ENCODE measurements at places on chromosomes 13 and 19.

DNA sequence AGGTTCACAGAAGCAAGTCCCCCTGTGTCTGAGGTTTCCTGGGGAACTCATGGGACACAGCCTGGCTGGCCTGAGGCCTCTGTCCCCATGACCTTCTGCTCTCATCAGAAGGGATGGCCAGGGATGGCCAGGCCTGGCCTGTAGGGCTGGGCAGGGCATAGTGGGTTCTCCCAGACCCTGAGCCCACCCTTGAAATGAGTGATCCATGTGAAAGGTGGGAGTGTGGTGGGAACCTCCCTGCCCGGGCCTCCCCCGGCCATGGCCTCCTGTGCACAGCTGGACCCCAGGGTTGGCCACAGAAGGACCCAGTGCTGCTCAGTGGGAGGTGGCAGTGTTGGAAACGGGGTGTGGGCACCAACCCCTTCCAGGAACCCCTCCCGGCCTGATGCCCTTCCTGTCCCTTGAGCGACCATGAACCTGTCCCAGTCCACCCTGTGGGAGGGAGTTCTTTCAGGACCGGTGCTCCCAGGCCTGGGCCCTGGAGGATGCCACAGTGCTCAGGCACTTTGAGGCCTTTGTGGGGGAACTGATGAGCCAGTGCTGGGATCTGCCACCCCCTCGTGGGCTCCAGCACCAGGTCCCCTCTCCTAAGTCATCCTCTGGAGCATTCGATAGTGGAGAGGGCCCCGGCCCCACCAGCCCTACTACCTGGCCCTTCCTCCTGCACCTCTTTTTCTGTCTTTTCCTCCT lies 15.5 kb upstream of the ZNF14 start:
- no peak overlapping the region for H3K4me3 ChIP-seq
- DNase-seq: no peak
- H3K4me1 ChIP-seq: no peaks in the 10 kb centered on the region

GRCh38 chr19:852136-853013 lies at the start of gene ELANE:
Gene ELANE (plus strand): TSS chr19:852303. CDS start chr19:852329, 26 bp downstream.
- DNase-seq: no peak
- H3K27ac ChIP-seq: peak within 1 kb of the TSS; percentile 91
- H3K27me3 ChIP-seq: peaks cover 5% of the 10 kb centered on the region

GRCh38 chr13:97474349-97474980 lies 40.5 kb downstream of the RAP2A start:
- H3K27ac ChIP-seq: no peak overlapping the region
- H3K27me3 ChIP-seq: no peaks in the 10 kb centered on the region
- no peaks in the 10 kb centered on the region for H3K4me1 ChIP-seq
- H3K4me3 ChIP-seq: no peak overlapping the region

DNA sequence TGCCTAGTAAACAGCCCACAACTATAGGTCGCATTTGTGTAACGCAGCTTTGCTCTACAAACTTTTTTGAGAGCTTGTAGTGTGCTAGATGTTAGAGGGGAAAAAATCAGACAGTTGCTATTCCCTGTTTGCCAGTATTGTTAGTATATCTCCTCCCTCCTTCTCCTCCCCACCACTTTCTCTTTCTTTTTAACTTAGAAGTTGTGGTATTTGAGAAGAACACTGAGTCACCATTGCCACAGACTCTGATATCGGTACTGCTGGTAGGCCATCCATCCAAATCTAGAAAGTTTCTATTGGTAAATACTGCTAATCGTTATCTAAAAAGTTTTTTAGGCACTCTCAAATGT lies 666 bp downstream of the POMP start:
- peak overlapping the region; percentile 95 for H3K27ac ChIP-seq
- H3K27me3 ChIP-seq: no peaks in the 10 kb centered on the region
- H3K36me3 ChIP-seq: peaks cover 1% of the 10 kb centered on the region
- peaks cover 8% of the 10 kb centered on the region for H3K4me1 ChIP-seq
- H3K4me3 ChIP-seq: peak overlapping the region; percentile 70

DNA sequence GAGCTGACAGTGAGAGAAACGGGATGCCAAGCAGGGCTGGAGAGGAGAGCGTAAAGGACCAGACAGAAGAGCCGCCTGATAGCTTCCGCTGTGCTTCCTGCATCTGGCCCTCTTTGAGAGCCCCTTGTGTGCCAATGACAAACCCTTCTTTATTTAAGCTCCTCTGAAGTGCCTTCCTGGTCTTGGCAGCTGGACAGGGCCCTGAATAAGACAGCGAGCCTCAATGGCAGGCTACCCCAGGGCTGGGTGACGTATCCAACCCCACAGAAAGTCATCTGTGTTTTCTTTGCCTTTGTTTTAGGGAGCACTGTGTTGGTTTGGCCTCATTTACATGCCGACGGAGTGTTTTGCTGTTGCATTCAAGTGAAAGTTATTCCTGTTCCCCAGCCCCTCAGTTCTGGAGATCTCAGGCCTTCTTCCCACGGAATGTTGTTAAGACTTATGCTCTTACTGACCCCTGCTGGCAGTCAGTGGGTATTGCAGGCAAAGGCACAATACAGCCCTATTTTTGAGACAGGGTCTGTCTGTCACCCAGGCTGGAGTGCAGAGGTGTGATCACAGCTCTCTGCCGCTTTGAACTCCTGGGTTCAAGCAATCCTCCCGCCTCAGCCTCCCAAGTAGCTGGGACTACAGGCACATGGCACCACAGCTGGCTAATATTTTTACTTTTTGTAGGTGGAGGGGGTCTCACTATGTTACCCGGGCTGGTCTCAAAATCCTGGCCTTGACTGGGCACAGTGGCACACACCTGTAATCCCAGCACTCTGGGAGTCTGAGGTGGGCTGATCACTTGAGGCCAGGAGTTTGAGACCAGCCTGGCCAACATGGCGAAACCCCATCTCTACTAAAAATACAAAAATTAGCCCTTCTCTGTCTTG lies 16.8 kb downstream of the CCL25 start:
- H3K4me1 ChIP-seq: no peaks in the 10 kb centered on the region
- H3K27me3 ChIP-seq: no peaks in the 10 kb centered on the region
- no peak overlapping the region for H3K4me3 ChIP-seq
- no peak overlapping the region for H3K27ac ChIP-seq
- no peaks in the 10 kb centered on the region for H3K36me3 ChIP-seq
- DNase-seq: peak; percentile 2

GRCh38 chr13:73958657-73959397 lies 175.4 kb downstream of the KLF12 start:
- H3K4me3 ChIP-seq: no peak overlapping the region
- H3K27me3 ChIP-seq: no peaks in the 10 kb centered on the region
- no peak overlapping the region for H3K27ac ChIP-seq
- no peaks in the 10 kb centered on the region for H3K36me3 ChIP-seq
- DNase-seq: no peak
- no peaks in the 10 kb centered on the region for H3K4me1 ChIP-seq

DNA sequence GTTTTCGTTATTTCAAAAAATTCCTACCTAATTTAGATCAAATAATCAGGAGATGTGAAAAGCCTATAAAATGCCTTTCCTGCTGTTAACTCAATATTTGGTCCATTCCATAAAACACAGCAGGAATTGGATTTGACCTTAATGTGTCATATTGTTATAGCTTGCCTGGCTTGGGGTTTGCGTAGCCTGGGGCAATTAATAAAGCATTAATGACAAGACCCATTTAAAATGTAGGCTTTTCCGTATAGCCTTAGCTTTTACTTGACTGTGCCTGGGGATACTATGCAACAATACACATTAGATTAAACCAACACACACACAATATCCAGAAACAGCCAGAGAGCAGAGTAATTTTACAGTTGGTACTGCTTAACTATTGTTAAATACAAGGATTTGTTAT lies 117.2 kb upstream of the MAB21L1 start:
- no peak for DNase-seq
- no peak overlapping the region for H3K4me3 ChIP-seq
- H3K27ac ChIP-seq: no peak overlapping the region

DNA sequence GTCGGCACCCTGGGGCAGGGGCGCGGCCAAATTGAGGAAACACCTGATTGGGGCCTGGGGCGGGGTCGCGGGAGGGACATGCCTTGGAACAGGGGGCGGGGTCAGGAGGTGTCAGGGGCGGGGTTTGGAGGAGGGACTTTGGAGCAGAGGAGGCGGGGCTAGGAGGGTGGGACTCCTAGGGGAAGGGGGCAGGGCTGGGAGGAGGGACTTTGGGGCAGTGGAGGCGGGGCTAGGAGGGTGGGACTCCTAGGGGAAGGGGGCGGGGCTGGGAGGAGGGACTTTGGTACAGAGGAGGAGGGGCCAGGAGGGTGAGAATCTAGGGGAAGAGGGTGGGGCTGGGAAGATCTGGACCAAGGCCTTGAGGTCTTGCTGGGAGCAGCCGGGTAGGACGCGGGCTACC lies 21.9 kb downstream of the GRIN2D start:
- no peaks in the 10 kb centered on the region for H3K27me3 ChIP-seq
- H3K4me1 ChIP-seq: peaks cover 6% of the 10 kb centered on the region
- H3K36me3 ChIP-seq: no peaks in the 10 kb centered on the region
- peak; percentile 51 for DNase-seq
- no peak overlapping the region for H3K4me3 ChIP-seq

GRCh38 chr13:107365466-107366215 lies 797.7 kb upstream of the ARGLU1 start:
- H3K4me1 ChIP-seq: no peaks in the 10 kb centered on the region
- H3K27ac ChIP-seq: no peak overlapping the region
- H3K4me3 ChIP-seq: no peak overlapping the region
- no peaks in the 10 kb centered on the region for H3K36me3 ChIP-seq
- peak; percentile 74 for DNase-seq

- H3K27ac ChIP-seq: no peak overlapping the region
- peak; percentile 33 for DNase-seq
- no peaks in the 10 kb centered on the region for H3K27me3 ChIP-seq
- peaks cover 13% of the 10 kb centered on the region for H3K4me1 ChIP-seq
- H3K4me3 ChIP-seq: no peak overlapping the region
- no peaks in the 10 kb centered on the region for H3K36me3 ChIP-seq
Observed at GRCh38 chr19:46482631-46483030, 11.3 kb upstream of the PNMA8A start.

DNA sequence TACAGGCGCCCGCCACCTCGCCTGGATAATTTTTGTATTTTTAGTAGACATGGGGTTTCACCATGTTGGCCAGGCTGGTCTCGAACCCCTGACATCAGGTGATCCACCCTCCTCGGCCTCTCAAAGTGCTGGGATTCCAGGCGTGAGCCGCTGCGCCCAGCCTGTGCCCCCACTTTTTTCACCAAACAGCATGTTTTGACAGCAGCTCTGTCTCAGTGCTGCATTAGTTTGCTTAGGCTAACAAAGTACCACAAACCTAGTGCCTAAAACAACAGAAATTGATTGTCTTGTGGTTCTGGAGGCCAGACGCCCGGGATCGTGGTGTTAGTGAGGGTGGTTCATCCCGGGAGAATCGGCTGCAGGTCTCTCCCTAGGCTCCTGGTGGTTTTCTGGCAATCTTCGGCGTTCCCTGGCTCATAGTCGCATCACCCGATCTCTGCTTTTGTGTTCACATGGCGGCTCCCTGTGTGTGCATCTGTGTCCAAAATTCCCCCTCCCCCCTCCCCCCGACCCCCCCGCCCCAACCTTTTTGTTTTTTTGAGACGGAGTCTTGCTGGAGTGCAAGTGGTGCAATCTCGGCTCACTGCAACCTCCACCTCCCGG lies 30.0 kb downstream of the MYH14 start:
- no peaks in the 10 kb centered on the region for H3K4me1 ChIP-seq
- no peak overlapping the region for H3K27ac ChIP-seq
- DNase-seq: no peak
- no peaks in the 10 kb centered on the region for H3K27me3 ChIP-seq

All from fibroblast of lung (primary cell).